Transverse colon (tissue), 4 donors: ENCODE measurements at places on chromosomes 1 and 21.
A peak's percentile ranks its signal among the peaks of the same experiment; 100 is the strongest.

DNA sequence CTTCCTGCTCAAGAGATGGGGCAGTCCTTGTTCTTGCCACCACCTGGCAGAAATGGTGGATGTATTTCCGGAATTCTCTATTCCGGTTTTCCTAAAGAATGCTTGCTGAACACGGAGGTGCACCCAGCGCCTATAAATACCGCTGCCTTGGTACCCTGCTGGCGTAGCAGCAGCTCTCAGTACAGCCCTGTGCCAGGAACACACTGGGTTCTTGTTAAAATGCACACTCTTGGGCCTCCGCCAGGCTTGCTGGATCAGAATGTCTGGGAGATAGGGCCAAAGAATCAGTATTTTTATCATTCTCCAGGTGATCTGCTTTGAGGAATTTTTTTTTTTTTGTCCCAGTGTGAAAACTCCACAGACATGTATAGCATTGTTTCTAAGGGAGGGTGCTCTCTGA lies 54.2 kb downstream of the IGSF5 start:
- DNase-seq: peak; percentile 7

GRCh38 chr1:22944346-22945055 lies 28.2 kb downstream of the LACTBL1 start:
- no peak for DNase-seq

GRCh38 chr1:121515235-121515634 lies 330.5 kb downstream of the SRGAP2C start:
- DNase-seq: no peak

- DNase-seq: no peak
Observed at GRCh38 chr21:18468790-18469189, 65.2 kb upstream of the TMPRSS15 start.

DNA sequence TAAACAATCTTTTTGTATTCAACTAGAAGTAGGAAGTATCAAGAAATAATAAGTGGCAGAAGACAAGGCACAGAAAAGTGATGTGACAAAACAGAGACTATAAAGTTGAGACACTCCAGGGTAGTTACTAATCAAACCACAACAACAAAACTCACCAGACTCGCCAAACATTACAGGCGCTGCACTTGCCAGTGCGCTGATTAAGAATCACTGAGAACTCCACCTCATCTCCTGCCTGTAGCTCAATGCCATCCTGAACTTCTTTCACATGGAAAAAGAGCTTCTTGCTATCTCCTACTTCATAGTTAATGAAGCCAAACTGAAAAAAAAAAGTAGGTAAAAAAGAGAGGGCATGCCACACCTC lies 2.8 kb upstream of the NRAS start:
- no peak for DNase-seq

- DNase-seq: no peak
Observed at GRCh38 chr1:94552071-94552586, 10.6 kb upstream of the F3 start.

DNA sequence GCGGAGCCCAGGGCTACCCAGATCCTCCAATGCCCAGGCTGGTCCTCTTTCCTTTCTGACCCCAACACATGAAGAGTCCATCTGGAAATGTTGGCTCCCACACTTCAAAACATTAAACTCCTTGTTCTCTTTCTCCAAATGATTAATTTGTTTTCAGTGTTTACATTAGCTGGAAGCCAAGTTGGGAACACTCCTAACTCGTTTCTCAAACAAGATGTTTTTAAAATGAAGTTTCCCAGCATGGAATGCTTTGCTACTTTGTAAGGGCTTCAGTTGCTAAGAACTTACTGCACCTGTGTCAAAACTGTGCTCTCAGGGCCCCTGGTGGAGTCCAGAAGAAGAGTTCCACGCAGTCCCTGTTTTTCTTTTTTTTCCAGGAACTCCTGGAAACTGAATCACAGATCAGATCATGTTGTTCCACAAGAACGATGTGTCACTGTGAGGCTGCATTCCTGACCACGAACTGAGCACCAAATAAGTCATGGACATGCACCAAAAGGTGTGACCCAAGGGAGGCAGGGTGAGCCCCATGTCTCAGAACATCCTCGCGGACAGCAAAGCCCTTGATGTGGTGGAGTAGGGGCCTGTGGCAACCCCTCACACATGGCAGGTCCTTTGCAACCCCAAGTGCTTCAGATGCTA lies 257.3 kb downstream of the KCNJ6 start:
- no peak for DNase-seq

DNA sequence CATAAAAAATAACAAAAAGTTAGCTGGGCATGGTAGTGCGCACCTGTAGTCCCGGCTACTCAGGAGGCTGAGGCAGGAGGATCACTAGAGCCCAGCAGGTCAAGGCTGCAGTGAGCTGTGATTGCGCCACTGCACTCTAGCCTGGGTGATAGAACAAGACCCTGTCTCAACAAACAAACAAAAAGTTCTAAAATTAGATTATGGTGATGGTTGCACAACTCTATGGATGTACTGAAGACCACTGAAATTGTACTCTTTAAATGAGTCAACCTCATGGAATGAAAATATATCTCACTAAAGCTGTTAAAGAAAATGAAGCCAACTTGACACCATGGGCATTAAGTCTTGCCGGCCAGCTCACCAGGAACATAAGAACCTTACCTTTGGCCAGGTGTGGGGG lies 9.1 kb downstream of the MRAP start:
- DNase-seq: no peak

GRCh38 chr1:36937371-36937770 lies 96.9 kb downstream of the GRIK3 start:
- DNase-seq: no peak

- no peak for DNase-seq
Observed at GRCh38 chr1:54859700-54860391, 27.1 kb downstream of the DHCR24 start.

- DNase-seq: no peak
Observed at GRCh38 chr1:199447906-199448305, 579.6 kb upstream of the NR5A2 start.

GRCh38 chr21:41580758-41581554 lies 73.0 kb upstream of the TMPRSS2 start:
- DNase-seq: peak; percentile 85

GRCh38 chr1:216175714-216176113 lies 247.5 kb downstream of the USH2A start:
- no peak for DNase-seq

DNA sequence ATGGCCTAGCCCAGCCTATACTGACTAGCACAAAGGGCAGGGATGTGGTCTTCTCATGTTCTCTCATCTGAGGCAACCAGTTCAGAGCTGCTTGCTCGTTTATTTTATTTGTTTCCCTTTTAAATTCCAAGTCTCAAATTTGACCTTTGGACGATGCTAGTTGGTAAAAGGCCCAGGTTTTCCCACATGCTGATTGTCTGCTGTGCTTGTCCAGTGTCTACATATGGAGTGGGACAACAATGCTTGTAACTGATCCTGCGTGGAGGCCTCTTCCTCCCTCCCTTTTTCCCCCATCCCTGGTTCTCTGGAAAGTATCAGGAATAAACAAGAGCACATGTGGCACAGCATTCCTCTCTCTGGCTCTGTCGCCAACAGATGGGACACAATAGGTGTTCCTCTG lies 34.0 kb upstream of the BEND5 start:
- no peak for DNase-seq

GRCh38 chr1:14986168-14986567 lies 167.4 kb upstream of the TMEM51 start:
- no peak for DNase-seq

GRCh38 chr1:81844477-81844876 lies 43.7 kb downstream of the ADGRL2 start:
- DNase-seq: no peak

GRCh38 chr1:161153682-161154337 lies at the start of gene UFC1:
UFC1 (plus strand) TSS chr1:161153978; CDS start chr1:161153998, 20 bp downstream.
- peak; percentile 82 for DNase-seq

- no peak for DNase-seq
Observed at GRCh38 chr1:61746813-61747212, 4.5 kb downstream of the PATJ start.

- DNase-seq: no peak
Observed at GRCh38 chr1:78060857-78061563, 15.2 kb downstream of the GIPC2 start.

DNA sequence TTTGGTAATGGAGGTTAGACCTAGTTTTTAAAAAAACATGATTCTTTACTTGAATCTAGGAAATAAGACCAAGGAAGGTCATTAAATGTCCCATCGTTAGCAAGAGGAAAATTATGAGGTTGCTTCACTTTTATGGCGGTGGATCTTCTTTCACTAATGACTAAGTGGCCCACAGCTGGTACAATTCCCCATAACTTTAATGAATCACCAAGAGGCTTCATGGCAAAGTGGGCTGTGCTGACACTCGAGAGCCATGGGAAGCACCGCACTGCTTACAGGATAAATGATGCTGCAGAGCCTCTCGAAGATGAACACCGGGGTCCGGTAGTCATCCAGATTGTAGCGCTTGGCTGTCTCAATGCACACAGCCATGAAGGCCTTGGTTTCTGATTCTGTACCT lies 108.8 kb downstream of the UBR4 start:
- DNase-seq: no peak

DNA sequence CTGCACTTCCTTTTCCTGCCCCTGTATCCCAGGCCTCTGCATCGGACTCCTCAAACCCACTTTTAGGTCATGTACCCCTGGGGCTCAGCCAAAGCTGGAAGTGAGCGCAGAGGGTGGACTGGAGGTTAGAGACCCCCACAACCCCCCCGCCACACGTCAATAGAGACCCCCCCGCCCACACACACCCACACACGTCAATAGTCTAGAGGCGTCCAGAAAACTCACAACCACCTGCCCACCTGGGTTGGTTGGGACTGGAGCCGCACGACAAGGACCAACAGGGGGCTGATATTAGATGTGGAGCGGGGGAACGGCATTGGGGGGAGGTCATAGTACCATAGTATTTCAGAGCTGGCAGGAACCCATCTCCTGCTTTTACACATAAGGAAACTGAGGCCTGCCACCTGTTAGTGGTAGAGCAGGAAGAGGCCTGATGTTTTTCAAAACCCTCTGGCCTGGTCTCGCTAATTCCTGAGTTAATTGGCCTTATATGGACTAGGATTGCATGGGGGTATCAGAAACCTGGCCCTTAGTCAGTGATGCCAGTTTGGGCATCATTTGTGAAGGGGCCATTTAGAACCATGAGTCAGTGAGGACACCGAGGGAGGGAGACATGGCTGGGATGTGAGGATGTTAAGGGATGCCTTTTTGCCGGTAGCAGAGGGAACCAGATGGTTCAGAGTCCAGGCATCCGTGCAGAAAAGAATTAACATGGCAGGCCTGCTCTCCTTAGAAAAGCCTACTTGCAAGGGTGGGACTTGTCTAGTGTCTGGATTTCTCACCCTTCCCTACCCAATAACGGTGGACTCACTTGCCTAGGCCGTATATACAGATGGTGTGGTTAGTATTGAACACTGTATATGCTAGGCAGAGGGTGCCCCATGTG lies 1.1 kb downstream of the NENF start:
- DNase-seq: no peak

DNA sequence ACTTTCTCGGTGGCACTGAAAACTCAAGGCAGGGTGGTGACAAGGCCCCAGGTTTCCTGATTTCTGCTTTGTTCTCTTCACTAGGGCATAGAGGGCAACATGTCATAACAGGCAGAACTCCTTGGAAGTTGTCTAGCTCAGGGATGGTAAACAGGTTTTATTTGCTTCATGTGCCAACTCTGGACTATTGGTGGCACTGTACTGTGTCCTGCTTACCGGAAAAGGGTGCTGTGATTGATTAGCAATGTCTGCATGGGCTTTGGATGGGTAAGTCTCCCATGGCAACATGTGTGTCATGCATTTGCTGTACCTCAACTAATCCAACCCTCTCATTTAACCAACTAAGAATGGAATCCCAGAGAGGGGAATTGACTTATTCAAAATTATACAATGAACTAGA lies 70.7 kb upstream of the USP24 start:
- DNase-seq: no peak

DNA sequence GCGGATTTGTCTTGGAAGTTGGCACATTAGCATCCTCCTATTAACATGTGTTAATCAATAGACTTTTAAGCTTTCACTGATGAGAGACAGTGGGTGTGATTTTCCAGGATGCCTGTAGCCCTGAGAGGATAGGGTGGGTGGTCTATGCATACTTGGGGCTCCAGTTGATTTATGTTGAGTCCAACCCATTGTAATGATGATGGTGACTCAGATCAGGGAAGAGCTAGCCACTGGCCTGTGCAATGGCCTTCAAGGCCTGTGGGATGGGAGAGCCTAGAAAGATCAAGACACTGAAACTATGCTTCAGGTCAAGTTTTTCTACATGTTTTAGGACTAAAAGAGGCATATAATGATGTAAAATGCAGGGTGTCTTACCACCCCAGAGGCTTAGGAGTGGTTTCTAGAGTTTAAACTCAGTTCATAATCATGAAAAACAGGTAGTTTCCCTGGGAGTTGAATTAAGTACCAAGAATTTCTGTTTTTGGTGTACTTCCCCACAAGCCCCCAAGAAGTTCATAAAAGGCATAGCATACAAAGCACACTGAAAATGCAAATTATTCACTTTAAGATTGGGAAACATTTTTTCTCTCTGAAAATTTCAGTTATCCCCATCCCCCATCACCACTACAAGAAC lies 19.9 kb downstream of the BEND5 start:
- DNase-seq: no peak

DNA sequence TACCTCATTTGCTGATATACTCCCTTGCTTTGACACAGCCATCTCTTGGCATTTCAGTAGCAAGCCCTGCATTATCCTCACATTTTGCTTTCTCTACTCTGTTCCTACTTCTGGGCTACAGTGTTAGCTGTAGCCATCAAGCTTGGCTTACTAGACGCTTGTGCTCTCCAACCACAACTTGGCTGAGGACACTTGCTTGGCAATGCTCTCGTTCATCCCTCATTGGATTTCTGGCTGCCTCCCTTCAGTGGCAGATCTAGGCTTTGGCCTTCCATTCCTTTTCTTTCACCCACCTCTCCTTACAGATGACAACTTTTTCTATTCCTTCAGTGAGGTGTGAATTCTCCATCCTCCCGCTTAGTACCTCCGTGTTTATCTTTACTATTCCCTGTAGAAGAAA lies 428.7 kb upstream of the LRRC7 start:
- no peak for DNase-seq

GRCh38 chr21:29091033-29091432 lies 17.6 kb upstream of the CCT8 start:
- DNase-seq: no peak

GRCh38 chr1:63593886-63594605 lies 835 bp downstream of the PGM1 start:
- DNase-seq: peak; percentile 86
